ENCODE measurements at places on chromosomes 1 and 21.
A peak's percentile ranks its signal among the peaks of the same experiment; 100 is the strongest.

DNA sequence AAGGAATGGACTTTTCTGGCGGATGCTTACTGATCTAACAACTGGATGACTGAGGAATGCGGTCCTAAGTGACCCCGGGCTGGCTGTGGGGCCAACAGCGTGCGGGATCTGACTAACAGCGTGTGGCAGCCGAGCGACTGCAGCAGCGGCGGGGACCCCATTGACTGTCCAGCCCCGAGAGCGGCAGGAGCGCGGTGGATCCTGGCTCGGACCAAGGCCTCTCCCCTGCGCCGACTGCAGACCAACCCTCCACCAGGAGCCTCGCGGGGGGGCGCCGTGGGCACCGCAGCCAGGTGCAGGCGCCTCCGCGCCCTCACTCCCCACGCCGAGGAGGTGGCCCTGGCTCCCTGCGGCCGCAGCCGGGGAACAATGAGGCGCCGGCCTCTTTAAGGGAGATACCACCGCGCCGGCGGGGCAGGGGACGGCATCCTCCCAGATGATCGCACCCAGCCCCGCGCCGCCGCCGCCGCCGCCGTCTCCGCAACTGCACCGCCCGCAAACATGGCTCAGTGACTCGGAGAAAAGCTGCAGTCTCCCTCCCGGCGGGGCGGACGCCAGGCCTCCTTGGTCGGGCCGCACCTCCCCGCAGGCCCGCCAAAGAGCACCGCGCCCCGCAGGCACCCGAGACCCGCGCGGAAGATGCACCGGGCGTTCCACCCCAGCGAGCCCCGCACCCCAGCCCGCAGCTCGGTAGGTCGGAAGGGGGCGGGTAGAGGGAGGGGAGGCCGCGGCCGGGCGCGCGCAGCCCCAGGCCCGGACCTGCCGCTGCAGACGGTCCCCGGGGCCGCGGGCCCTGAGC, 694 bp upstream of the PDIK1L start:
- peak; percentile 82 for DNase-seq

DNA sequence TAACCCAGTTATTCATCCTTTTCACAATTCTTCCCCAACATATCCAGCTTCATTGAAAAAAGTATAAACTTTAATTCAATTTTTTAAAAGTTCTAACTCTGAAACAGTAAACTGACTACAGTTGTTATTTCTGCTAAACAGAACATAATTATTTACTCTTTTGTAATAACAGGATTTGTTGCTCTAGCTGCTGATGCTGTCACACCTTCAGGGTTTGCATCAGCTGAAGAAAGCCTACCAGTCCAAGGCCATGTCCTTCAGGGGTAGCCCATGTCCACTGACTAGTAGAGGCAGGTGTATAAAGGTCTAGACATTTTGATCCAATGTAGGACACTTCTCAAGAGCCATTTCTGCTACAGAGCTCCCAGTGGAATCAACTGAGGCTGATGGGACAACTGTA, 107.7 kb downstream of the CDC42BPA start:
- DNase-seq = no peak

DNA sequence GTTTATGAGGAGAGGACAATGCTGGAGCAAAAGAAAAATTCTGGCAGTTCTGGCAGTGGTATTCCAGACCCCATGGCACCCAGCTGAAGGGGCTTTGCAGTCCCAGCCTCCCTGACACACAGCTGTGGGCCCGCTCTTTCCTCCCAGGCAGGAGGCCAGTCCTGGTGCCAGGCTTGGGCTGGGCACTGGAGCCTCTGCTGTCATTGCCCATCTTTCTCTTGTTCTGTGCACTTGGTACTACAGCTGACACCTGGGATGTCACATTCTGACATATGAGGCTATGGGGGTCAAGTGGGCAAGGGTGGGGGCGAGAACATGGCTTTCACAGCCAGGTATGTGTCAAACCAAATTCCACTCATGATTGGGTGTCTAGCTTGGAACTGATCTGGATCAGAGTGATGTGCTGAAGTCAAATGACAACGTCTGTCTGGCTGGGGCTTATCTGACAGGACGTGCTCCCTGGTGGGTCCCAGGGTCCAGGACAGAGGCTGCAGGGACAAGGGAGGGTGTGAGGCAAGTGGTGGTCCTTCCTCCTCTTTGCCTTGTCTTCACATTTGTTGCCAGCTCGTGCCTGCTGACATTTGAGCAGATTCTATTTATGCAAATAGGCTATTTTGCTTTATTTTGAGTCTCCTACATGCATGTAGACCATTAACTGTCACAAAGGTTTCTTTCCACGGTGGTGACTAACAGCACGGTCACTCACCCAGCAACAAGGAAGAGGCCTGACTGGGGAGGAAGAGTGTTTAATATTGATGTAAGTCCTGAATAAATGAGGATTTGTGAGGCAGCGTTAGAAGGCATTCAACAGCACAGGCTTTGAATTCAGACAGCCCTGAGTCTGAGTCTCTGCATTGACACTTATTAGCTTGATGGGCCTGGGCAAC, 336.3 kb downstream of the PBX1 start:
- DNase-seq = no peak

DNA sequence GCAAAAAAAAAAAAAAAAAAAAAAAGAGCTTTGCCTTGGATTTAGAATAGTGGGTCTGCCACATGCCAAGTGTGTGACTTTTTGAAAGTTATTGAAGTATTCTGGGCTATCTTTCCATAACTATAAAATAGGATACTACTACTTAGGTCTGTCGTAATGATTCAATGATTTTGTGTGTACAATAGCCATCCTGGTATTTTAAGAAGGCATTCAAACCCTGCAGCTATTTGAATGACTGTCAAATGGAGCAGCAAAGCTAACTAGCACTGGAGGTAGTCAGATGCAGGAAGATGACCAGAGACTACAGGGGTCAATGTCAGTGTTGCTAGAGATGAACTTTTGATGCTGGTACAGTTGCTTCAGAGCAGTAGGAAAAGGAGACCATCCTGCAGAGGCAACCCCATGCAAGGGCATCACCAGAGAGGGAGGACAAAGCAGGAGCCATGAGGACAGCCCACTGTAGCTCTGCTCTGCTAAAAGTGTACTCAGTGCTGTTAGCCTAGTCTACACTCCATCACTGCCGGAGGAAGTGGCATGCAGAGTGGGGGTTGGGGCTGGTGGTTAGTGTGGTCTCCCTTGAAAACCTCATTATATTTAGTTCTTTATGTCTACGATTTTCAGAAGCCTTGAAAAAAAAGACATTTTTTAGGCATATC, 29.0 kb downstream of the DUSP10 start:
- peak; percentile 87 for DNase-seq

DNA sequence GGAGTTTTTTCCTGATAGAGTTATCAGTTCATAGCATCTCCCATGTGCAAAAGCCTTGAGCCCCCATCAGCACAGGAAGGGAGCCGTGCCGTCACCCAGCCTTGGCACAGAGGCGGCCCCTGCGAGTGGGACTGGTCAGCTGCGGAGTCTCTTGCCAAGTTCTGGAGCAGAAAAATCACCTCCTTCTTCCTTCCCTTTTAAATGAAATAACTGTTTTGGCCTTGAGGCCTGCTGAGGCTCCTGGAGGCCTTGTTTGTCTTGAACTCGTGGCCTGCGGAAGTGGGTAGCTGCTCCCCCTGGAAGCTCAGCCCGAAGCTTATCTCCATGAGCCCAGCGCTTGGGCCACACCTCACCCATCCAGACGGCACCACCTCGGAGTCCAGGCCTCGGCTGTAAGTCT, 145.7 kb upstream of the TMEM51 start:
- no peak for DNase-seq

DNA sequence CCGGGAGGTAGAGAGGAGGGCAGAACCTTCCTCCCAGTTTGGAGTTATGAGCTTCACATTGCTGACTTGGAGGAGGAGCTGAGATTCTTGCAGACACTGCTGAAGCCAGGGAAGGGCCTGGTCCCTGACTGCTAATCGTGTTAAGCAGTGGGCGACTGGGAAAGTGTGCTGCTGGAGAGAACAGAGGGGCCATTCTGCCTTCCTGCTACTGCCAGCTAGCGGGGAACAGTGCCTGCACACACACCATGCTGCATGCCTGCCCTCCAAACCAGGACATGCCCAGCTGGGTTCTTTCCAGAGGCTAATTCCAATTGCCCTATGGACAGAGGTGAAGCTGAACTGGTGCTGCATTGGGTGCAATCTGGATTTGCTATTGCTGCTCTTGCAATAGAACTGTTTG, 281.4 kb downstream of the AJAP1 start:
- no peak for DNase-seq

GRCh38 chr1:100053119-100053518, 79.6 kb downstream of the SASS6 start:
- DNase-seq = no peak

- DNase-seq = no peak
These were observed 508.6 kb downstream of the RWDD3 start for GRCh38 chr1:95742591-95743089.

DNA sequence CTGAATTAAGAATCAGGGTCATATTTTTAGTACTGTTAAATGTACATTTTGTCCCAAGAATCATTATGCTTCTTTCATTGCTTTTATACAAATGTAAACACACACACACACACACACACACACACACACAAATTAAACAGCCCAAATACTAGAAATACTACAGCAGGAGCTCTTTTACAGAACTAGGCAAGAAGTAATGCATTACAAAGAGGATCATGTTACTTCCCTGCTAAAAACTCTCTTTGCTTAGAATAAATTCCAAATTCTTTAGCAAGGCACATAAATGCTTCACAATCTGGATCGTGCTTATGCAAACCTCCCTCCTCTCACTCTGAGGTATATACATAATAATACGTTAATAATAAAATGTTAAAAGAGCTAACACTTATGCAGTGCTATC, 720.4 kb upstream of the ADGRL4 start:
- DNase-seq = no peak

DNA sequence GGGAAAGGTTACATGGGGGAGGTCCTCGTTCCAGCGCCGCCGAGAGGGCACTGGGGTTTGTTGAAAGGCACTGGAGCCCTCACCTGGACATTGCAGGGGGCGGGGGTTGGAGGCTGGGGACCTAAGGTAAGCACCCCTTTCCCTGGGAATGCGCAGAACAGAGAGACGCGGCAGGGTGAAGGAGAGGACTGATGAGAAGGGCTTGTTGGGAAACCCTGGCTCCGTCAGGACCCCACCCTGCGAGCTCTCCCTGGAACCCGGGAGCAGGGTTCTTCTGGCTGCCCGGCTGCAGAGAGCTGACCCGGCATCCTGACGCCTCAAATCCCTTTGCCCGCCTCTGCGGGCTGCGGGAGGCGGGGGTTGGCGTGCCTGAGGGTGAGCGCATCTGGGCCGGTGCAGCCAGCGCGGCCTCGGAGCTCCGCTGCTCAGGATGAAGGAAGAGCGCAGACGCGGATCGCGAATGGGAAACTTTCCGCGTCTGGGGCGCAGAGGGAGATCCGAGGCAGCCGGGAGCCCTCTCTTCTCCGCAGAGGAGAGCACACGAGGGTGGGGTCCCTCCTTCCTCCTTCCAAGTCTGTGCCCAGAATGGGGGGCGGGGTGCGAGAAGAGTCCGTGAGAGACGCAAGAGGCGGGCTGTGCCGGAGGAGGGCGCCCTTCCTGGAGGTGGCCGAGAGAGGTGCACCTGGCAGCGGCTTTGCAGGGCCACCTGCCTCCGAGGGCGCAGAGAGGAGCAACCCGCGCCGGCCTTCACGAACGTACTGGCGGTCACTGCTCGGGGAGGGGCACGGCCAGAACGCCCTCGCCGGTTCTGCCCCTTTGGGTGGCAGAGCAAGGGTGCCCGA, 2.4 kb downstream of the IGSF21 start:
- no peak for DNase-seq

- no peak for DNase-seq
These were observed 6.6 kb downstream of the NID1 start for GRCh38 chr1:236058141-236058934.

DNA sequence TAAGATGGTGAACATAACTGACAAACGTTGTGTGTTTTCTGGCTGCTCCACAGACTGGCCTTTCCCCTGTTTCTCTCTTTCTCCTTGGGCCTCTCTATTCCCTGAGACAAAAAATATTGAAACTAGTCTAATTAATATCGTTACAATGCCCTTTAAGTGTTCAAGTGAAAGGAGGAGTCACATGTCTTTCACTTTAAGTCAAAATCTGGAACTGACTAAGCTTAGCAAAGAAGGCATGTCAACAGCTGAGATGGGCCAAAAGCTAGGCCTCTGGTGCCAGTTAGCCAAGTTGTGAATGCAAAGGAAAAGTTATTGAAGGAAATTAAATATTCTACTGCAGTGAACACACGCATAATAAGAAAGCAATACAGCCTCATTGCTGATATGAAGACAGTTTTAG, 32.2 kb upstream of the FCRL3 start:
- no peak for DNase-seq

- no peak for DNase-seq
These were observed 90.5 kb upstream of the ADAR start for GRCh38 chr1:154698320-154699096.

GRCh38 chr1:152398812-152399698, 15.0 kb downstream of the CRNN start:
- DNase-seq = peak; percentile 24

DNA sequence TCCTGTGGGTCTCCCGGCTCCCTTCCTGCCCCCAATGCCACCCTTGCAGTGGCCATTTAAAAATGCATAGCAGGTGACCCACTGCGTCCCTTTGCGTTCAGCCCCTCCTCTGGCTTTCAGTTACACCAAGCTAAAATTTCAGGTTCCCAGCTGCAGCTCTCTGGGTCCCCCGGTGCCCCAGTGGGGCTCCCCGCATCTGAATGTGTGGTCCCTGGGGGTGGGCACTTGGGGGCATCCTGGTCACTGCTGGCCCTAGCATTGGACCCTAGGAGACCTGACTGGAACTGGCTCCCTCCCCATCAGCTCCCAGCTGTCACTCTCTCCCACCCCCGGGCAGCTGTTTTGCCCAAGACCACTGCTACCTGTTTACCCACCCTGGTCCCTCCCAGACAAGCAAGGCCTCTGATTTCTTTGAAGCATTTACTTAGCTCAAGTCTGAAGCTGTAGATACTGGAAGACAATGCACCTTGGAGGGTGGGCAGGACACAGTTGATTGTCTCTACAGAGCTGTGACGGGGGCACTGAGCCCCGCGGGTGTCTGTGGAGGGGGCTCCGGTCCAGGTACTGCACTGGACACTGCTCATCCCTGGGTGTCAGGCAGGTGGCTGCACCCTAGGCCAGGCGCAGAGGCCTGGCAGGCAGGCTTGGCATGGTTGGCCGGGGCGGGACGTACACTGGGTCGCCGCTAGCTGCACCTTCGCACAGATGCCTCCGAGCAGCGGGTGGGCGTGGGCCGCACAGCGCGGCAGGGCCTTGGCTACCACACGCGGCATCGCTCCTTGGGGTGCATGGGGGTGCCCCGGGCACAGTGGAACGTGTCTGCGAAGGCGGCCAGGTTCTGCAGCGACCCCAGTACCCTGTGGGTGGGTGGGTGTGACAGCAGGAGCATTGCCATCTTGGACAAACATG, 3.9 kb downstream of the PRXL2B start:
- DNase-seq = no peak

- DNase-seq = no peak
These were observed 32.3 kb downstream of the CD160 start for GRCh38 chr1:145751491-145752037.

GRCh38 chr21:39313042-39313570, 326 bp downstream of the BRWD1 start:
- DNase-seq = peak; percentile 47

DNA sequence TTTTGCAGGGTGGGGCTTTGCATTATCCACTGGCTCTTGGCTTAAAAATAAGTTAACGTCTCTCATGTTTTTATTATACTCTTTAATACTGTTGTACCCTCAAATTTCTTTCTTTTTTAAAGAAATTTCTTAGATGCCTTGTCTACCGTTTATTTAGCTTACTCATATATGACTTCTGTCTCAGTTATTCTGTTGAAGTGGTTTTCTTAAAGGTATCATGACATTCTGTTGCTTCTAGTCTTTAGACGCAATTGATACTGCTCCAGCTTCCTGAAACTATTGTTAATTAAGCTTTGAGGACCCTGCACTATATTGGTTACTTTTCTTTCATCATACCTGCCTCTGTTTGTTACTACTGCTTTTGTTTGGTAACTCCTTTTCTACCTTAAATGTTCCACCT, 11.7 kb downstream of the PKN2 start:
- DNase-seq = no peak

Data from CD4-positive, alpha-beta T cell treated with Interleukin-17A for 4 hours (primary cell).